ENCODE measurements at places on chromosomes 3 and 15.
A peak's percentile ranks its signal among the peaks of the same experiment; 100 is the strongest.

DNA sequence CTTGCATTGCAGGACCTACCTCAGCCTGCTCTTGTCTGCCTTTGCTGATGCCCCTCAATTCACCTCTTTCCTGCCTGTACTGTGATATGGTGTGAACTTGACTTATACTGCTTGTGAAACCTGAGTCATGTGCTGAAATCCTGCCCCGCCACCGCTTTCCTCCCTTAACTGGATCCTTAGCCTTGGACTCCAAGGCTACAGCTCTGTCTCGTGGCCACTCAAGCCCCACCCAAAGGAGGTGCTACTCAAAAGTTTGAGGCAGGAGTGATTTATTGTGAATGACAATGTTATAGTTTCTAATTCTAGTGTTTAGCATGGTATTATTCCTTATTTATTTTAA is 56.1 kb downstream of the MYZAP start:
- peak; percentile 32 for DNase-seq

GRCh38 chr3:125194849-125195601 is 17.5 kb downstream of the SLC12A8 start:
- no peak for DNase-seq

- DNase-seq = no peak
These were observed 149.0 kb downstream of the WDR76 start for GRCh38 chr15:43975770-43976169.

GRCh38 chr15:78854833-78855372 is 17.8 kb upstream of the MORF4L1 start:
- no peak for DNase-seq

DNA sequence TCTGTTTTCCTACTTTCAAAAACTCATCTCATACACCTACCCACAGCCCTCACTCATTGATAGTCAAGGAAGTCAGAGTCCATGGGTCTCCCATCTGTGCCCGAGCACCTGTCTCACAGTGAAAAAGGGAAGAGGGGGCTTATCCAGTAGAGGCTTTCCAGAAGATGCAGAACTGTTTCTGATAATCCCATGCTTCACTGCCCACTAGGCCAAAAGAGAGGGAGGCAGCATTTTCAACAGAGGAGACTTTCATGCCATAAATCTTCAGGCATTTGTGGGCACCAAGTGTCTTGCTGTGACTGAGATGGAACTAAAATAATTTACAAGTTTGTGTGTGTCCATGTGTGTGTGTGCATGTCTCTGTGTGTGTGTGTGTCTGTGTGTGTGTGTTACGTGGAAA is 117.9 kb upstream of the PHLDB2 start:
- DNase-seq = no peak

DNA sequence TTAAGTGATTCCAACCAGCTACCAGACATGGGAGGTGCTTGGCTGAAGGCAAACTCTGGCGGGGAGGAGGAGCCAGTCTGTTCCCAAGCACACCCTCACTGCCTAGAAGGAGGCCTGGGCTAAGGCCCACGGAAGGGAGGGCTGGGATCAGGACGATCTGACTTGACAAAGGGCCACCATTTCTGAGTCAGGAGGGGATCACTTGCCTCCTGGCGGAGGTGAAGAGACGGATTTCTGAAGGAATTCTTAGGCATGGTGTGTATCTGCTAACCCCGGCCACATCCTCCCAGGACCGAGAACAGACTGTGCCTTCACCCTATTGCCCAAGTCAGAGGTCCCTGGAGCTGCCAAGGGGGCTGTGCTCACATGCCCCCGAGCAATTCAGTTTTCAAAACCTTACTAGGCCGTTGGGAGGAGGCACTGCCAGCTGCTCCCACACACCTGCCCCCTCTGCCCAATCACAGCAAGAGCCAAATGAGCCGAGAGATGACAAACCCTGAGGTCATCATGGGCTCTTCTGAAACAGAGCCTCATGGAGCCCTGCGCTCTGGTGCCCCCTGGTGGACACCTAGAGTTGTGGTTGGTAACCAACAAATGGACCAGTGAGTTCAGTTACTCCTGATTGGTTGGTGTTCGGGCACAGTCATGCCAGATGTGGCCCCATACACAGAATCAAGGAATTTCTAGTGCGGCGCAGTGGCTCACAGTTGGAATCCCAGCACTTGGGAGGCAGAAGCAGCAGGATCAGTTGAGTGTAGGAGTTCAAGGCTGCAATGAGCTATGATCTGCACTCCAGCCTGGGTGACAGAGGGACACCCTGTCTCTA is 6.5 kb upstream of the TNK2 start:
- peak; percentile 100 for DNase-seq

DNA sequence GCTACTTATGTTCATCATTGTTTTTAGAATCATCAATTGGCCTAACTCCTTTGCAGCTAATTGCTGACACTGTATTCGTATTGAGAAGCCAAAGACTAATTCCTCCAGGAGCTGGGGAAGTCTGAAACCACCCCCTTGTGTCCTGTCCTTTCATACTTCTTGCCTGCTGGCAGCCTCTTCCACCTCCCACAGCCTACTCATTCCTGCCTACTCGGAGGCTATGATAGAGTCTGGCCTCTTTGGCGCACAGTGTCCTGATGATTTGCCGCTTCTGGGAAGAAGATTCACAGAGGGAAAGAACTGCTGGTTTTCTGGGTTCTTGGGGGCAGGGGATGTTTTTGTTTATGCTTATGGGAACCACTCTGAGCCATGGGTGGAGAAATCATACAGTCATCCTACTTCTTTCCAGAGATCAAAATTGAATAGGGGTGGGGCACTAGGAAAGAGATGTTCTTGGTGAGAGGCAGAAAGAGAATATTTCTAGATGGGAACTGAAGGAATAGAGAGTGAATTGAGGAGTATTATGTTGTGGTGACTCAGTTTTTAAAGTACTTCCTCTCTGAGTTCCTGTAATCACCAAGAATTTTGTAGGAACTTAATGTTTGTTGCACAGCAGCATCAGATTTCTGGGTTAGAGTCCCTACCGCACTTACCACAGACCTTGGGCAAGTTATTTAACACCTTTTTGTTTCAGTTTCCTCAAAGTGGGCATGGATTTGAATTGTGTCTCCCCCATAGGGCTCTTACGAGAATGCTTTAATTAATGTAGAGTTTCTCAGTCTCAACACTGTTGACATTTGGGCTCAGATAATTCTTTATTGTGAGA is 22.1 kb upstream of the SCAANT1 start:
- no peak for DNase-seq

DNA sequence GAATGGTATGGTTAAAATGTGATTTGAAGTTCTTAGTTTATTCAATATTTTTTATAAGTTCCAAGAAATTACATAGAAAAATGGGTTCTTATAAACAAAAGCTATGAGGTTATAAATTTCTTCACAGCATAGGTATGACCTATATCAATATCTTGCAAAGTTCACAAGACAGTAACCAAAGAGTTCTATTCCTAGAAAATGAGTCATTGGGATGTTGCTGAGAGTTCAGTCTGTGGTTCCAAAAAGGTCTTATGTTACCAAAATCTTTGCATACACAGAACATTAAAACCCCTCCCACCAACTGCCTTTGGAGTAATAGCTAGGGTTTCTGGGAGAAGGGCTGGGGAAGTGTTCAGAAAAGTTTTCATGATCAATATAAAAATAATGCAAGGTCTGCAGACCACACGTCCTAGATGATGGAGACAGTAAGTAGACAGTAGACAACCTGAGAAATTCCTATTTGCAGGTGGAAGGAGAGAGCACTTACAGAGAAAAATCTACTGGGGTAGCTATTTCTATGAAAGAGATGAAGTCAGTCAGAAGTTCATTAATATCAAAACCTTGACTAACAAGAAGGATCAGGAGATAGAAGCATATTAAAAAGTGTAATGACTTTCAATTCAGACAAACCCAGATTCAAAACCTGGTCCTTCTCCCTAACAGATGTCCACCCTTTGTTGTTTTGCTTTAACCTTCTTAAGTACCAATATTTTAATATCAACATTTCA is 279.3 kb downstream of the KCNH8 start:
- no peak for DNase-seq

Data from bronchial epithelial cell (primary cell).